MG63 (cell line): ENCODE measurements at places on chromosomes 12 and 14.

DNA sequence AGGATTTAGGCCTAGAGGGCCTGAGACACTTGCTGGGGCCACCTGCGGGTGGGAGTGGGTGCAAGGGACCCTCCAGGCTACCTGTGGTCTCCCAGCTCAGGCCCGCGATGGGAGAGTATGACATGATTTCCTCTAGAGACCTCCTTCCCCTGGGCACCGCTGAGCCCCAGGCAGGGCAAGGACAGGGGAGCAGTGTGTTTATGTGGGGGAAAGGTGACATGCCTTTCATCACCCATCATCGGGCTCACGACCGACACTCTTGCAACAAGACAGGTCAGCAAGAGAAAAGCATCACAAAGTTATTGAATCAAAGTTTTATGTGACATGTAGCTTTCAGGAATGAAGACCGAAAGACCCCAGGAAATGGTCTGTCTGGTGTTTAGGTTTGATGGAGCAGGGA lies 19.9 kb downstream of the SH2B3 start:
- no peak for DNase-seq

GRCh38 chr12:125418902-125419564 lies 353.8 kb downstream of the AACS start:
- DNase-seq: no peak

- DNase-seq: no peak
Measured at GRCh38 chr12:124403273-124403672, 108.4 kb downstream of the RFLNA start.

DNA sequence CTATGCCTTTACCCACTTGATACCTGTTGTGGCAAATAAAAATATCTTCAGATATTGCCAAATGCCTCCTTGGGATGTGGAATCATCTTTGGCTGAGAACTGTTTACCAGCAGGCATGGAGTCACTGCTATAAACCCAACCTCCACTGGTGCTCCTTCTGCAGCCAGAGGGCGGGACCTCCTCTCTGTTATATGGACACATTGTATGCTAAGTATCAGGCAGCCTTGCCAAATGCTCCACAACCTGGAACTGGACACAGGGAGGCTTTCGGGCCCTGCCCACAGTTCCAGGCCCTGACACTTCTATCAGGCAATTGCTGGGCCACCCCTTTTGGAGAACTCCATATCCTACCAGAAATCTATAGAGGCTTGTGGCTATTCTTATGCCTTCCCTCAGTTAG lies 201.0 kb downstream of the TMX1 start:
- DNase-seq: peak; percentile 41

GRCh38 chr12:57237932-57238853 lies 8.7 kb downstream of the SHMT2 start:
- DNase-seq: no peak

DNA sequence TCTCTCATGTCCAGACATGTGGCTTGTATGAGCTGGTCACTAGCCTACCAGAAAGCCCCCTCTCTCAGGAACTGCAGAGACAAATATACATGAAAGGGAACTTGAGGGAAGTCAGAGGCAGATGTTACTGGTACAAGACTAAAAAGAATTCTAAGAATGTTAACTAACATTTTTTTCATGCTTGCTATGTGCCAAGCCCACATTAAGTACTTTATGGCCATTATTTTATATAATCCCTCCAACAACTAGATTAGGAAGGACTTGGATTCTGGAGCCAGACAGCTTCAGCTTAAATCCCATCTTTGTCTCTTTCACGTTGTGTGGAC lies 24.6 kb downstream of the TTC9 start:
- no peak for DNase-seq

DNA sequence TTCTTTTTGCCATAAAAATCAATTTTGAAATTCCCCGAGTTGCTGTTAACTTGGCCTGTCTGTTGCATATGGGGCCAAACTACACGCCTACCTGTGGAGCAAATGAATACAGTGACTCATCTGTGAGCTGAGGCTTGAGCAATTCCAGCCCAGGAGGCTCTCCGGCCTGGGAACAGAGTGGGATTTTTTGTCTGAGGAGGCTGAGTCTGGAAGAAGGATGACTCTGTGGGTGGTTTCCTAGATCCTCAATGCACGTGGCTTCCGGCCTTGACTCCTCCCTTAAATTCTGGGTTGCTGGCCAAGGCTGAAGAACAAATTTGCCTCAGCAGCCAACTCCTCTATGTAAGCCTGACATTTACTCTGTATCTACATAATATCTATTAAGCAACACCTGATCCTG lies 124.1 kb downstream of the SSPN start:
- peak; percentile 60 for DNase-seq

DNA sequence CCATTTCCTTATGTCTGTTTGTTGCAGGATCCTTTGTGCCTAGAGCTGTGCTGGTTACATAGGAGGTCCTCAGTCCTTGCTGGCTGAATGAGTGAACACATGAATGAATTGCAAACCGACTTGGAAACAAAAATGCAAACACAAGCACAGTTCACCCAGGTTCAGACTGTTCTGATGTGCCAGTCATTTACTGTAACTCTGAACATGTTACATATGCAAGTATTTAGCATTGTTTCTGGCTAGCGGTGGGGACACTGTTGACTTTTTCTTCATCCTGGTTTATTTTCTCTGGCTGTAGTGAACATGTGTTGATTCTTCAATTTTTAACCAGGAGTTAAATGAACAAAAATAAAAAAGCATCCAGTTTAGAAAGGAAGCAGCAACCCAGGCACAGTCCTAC lies 33.4 kb downstream of the TSPAN9 start:
- no peak for DNase-seq

GRCh38 chr12:71216725-71217579 lies 59.2 kb upstream of the TSPAN8 start:
- DNase-seq: peak; percentile 12

- no peak for DNase-seq
Measured at GRCh38 chr14:24055971-24056799, 4.4 kb downstream of the CARMIL3 start.

GRCh38 chr12:115337693-115338543 lies 653.9 kb upstream of the TBX3 start:
- peak; percentile 70 for DNase-seq

GRCh38 chr12:75908961-75909605 lies 122.5 kb downstream of the PHLDA1 start:
- DNase-seq: peak; percentile 76

DNA sequence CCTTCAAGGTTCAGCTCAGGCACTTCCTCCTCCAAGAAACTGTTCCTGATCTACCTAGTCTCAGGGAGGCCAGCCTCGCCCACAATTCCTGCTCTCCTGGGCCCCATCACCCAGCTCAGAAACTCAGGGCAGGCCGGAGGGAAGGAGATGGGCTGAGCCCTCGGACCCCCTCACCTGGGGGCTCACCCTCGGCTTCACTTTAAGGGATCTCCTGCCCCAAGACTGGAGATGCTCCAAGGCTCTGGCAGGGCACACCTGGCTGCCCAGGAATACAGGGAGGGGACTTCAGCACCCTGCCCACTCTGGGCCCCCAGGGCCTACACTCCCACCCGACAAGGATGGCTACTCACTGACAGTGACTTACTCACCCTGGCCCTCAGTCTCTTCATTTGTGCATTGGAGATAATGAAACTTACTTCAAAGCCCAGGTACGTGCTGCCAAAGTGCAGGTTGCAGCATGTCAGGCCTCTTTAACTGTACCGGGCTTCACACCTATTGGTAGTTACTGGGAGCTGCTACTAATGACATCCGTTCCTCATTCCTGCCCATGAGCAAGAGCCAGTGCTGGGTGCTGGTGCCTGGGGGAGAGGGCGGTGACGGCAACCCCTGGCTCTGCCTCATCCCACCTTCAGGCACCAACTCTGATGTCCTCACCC lies 21.0 kb upstream of the PPP1R13B start:
- no peak for DNase-seq

GRCh38 chr12:55727643-55728185 lies 1.1 kb downstream of the CD63 start:
- DNase-seq: peak; percentile 71

GRCh38 chr14:81113176-81113575 lies 107.6 kb downstream of the GTF2A1 start:
- DNase-seq: no peak

GRCh38 chr12:61542551-61542950 lies 717.7 kb upstream of the USP15 start:
- no peak for DNase-seq

DNA sequence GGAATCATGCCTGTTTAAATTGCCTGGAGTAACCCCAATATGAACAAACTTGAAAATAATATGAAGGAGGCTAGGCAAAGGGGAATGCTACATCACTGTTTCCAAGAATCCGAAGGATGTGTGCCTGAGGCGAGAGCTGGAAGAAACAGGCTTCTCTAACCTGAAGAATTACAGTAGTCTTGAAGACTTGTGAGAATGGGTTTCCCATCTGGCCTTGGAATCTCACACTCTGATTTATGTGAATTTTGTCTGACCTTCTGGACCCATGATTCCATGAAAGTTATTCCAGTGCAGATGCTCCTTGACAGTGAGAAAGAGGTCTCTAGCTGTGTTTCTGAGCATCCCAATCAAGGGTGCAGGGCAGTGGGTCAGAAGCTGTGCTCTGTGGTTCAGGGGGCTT lies 122.1 kb upstream of the PARP11 start:
- DNase-seq: no peak

GRCh38 chr12:82740129-82741000 lies 53.7 kb downstream of the TMTC2 start:
- peak; percentile 42 for DNase-seq

DNA sequence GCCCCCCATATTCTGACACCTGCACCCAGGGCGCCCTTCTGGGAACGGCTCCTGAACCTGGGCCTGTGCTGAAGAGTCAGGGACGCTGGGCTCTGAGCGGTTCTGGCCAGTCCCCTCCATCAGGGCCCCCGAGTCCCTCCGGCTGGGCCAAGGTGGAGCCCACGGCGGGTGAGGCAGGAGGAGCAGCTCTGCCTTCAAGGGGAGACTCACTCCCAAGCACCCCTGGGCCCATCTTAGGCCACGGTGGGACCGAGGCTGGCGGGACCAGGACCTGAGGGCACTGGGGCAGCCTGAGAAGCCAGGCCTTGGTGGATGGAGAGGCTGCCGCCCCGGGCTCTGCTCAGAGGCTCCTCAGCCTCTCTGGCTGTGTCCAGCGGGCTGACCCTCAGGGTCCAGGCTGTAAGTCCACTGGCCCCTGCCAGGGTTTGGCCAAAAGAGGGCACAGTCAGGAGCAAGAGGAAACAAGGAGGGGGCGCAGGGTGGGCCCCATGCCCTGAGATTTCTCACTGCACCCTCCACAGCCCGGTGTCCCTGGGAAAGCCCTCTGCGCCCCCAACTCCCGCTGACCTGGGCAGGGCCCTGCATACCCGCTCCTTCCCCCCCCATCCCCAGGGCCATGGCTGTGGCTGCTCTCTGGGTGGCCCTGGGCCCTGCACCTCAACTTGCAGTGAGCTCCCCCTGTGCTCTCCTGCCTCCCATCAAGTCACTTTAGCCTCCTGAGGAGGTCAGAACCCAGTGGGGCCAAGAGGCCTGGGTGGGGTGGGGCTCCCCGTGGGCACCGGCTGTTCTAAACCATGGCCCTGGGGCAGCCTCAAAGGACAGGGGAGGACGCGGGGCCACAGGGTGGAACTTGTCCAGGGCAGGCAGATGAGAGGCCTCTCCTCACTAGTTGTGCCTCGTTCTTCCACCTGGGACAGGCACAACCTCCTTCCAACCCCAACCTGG lies 266.4 kb upstream of the SFSWAP start:
- DNase-seq: no peak
